M059J (cell line): ENCODE measurements at places on chromosomes 16 and 17. TPM values are rescaled to one million over a fixed set of nuclear protein-coding genes. Genes with fewer than 3 reads are reported as not detected.

KRTAP4-9 gene
- not detected in 2 replicates for total RNA-seq

DCTN5 gene
- 63.4 and 116 TPM in 2 replicates for total RNA-seq

DLX3 gene
- total RNA-seq: 0.15 and 0.96 TPM in 2 replicates

MYL4 gene
- not detected in 2 replicates for total RNA-seq

TSR3 gene
- 54.2 and 101 TPM in 2 replicates for total RNA-seq

NPB gene
- total RNA-seq: 0.44 and 0.59 TPM in 2 replicates

PDPR gene
- 8.4 and 15.9 TPM in 2 replicates for total RNA-seq

TEKT1 gene
- not detected in 2 replicates for total RNA-seq

PAM16 gene
- 38.6 and 61.5 TPM in 2 replicates for total RNA-seq

KSR1 gene
- total RNA-seq: 2.5 and 3.8 TPM in 2 replicates

TMEM256 gene
- 122 and 146 TPM in 2 replicates for total RNA-seq

CMTM2 gene
- not detected in 2 replicates for total RNA-seq

DRC7 gene
- total RNA-seq: not detected in 2 replicates

WWP2 gene
- 25.0 and 26.5 TPM in 2 replicates for total RNA-seq

LDAF1 gene
- total RNA-seq: 6.0 and 10.9 TPM in 2 replicates

RASD1 gene
- 2.1 and 3.0 TPM in 2 replicates for total RNA-seq

KRT13 gene
- total RNA-seq: 0.34 TPM in 1 of 2 replicates, not detected in the other

RNF222 gene
- total RNA-seq: 0.10 TPM in 1 of 2 replicates, not detected in the other

TPPP3 gene
- 0.47 and 0.69 TPM in 2 replicates for total RNA-seq

CHST5 gene
- not detected in 2 replicates for total RNA-seq

GPT2 gene
- total RNA-seq: 29.9 and 31.7 TPM in 2 replicates

PLXDC1 gene
- 0.81 and 1.2 TPM in 2 replicates for total RNA-seq

PARD6A gene
- 2.0 and 3.3 TPM in 2 replicates for total RNA-seq

OTOP2 gene
- total RNA-seq: not detected in 2 replicates

SLC9A5 gene
- total RNA-seq: 0.62 and 1.3 TPM in 2 replicates

MLLT6 gene
- 9.7 and 17.0 TPM in 2 replicates for total RNA-seq

MKS1 gene
- total RNA-seq: 8.1 and 13.8 TPM in 2 replicates

CIBAR2 gene
- not detected in 2 replicates for total RNA-seq

CHMP1A gene
- 61.0 and 103 TPM in 2 replicates for total RNA-seq

MILR1 gene
- total RNA-seq: 2.7 and 6.3 TPM in 2 replicates

TAT gene
- total RNA-seq: not detected in 2 replicates
